ENCODE measurements at places on chromosomes 12 and 14. TPM values are rescaled to one million over a fixed set of nuclear protein-coding genes. Genes with fewer than 3 reads are reported as not detected.

- DNase-seq, result no peak
Observed at GRCh38 chr12:16658699-16659098, 52.7 kb upstream of the LMO3 start.

PPP1R1A gene
- total RNA-seq, result 11.1 TPM

DNA sequence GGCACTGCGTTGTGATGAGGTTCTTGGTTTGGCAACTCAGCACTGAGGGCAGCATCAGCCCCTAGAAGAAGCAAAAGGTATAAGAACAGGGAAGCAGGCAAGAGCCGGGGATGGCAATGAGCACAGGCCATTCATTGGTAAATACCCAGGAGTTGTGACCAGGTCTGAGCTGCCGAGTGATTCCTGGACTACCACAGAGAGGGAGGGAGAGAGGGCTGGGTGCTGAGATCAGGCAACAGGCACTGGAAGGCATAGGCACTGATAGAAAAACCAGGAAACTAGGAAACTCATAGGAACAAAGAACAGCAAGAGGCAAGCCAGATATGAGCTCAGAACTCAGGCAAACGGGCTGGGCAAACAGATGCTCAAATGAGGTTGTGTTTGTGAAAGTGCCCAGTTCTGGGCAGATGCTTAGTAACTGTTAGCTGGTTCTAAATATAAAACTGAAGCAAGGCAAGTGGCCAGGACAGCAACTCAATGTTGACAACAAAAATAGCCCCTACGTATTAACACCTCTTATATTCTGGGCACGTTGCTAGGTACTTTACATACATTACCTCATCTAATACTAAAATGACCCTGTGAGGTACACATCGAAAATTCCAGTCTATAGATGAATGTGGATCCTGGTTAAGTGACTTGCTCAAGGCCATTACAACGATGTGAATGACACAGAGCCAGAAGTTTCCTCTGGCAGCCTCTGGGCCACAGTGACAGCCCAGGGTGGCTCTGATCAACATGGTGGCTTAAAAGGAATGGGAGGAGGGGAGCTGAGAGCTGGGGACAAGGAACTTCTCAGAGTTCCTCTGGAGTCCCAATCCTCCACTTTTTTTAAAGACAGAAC, 121.1 kb downstream of the PRMT8 start:
- no peak for DNase-seq

DNA sequence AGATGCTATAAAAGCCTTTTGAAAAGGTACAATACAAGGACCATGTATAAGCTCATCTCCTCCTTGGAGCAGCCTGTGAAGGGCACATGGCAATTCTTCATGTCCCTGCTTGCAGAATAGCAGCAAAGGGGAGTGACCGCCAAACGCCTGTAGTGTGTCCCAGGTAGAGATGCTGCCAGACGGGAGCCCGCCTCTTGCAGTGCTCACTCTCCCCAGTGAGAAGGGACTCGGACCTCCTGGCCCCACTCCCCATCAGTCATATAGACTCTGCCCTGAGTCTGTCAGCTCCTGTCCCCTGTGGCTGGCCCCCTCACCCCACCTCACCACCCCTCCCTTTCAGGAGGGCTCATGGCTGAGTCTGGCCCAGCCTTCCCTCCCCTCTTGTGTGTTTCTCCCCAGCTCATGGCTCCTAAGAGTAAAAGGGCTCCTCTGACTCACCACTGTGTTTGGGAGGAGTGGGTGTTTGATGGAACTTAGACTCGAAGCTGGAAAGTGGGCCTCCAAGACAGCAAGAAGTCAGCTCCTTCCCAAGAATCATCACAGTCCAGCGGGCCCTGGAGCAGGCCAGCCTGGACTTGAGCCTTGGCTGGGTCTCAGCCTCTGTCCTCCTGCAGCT, 40.9 kb downstream of the DEGS2 start:
- DNase-seq, result no peak

NDUFB1 gene
- 174 TPM for total RNA-seq

- no peak for DNase-seq
Observed at GRCh38 chr14:60245380-60246177, 3.4 kb upstream of the PPM1A start.

- DNase-seq, result no peak
Observed at GRCh38 chr14:84566109-84566508, 963.8 kb upstream of the FLRT2 start.

SLC2A14 gene
- total RNA-seq, result not detected

- no peak for DNase-seq
Observed at GRCh38 chr12:102478405-102479098, 1.8 kb downstream of the IGF1 start.

DNA sequence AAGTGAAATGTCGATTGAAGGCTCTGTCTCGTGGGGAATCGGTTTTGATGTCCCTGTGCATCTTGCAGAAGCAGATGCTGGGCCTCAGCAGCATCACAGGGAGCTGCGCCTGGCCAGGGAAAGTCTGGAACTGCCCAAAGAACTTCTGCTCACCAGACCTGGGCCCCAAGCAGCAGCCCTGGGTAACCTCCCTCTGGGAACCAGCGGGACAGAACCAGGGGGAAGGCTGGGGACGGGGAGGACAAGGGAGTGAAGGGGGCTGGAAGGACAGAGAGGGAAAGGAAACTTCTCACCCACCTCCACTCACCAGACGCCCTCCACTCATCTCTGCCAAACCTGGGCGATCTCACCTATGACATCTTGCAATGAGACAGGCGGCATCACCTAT, 26.8 kb upstream of the C14orf180 start:
- DNase-seq, result no peak

DNA sequence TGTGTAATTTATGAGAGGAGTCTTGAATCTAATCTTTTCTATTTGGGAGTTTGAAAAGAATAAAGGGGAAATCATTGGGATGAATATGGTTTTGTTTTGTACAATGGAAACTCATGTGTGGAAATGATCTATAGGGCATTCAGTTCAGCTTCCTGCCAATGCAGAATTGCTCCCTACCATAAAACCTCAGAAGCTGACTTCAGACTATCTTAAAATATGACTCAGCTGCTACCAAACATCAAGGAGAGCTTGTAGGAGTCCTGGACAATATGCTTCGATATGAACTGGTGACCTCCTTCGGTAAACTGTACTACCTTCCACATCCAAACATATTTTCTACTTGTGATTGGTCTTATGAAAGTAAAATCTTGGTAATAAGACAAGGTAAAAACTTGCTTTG, 160.6 kb downstream of the CAPZA3 start:
- DNase-seq, result no peak

- no peak for DNase-seq
Observed at GRCh38 chr14:100620255-100621100, 33.3 kb upstream of the BEGAIN start.

DNA sequence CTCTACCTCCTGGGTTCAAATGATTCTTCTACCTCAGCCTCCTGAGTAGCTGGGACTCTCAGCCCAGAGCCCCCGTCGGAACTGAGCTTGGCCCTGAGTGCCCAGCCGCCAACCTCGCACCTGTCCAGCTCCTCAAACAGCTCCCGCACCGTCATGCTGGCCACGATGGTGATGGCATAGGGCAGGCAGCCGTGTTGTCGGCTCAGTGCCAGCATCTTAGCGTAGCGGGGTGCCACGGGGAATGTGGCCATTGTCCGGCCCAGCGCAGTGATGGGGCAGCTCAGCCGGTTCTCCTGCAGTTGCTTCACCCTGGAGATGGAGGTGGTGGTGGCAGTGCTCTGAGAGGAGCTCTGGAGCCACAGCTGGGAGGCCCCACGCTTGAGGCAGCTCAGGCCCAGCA, 32.4 kb downstream of the DHX37 start:
- DNase-seq, result no peak

DNA sequence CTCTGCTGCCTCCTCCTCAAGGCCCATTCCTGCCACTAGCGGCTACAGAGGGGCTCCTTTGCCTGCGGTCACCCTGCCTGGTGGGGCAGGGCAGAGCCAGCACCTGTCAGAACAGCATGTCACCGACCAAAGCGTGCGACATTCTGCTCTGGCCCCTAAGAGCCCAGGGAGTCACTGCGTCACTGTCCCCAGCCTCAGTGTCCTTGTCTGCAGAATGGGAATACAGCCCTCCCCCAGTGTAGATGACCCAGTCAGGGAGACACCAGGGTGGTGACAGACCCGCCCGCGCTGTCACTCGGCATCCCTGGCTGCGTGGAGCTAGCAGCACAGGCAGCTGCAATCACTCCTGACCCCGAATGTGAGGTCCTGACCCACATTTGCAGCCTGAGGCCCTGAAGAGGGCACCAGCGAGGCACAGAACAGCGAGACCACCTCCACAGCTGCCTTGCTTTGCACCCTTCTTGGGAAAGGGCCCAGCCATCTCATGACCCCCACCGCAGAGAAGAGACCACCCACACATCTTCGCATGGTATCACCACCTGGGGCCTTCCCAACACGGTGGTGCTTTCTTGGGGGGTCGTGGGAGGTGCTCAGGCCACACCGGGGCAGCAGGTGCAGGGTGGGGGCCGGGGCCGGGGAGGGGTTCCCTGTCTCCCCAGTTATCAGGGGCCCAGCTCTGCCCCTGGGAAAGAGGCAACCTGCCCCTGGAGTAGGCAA, 2.5 kb downstream of the AHNAK2 start:
- no peak for DNase-seq

GARIN6 gene
- total RNA-seq, result not detected

DNA sequence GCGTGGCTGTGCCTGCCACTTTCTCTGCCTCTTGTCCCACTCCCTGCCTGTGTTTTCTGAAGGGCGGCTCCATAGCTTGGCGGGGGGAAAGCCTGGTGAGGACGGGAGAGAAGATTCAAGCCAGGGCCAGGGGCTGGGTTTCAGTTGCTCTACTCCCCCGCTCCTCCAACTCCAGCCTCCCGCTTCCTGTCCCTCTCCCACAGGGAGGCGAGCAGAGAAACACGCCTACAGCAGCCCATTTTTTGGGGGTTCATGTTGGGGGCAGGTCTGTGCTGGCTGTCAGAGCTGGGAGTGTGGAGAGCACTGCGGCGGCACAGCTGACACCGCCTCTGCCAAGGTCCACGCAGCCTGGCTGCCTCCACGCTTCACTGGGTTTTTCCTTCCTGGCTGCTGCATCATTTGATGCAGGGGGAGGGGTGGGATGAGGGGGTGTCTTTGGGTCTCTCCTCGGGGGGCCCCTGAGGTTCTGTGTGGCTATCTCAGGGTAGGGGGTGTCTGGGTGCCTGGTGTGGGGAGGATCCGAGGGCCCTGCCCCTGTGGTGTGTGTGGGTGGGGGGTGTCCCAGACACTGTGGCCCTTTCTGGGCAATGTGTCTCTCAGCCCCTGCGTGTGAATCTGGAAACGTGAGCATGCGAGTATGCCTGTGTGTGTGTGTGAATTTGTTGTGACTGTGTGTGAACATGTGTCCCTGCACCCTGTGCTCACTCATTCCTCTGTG, 10.7 kb upstream of the KRT80 start:
- DNase-seq, result no peak

CLEC2A gene
- total RNA-seq, result not detected

DHRS1 gene
- total RNA-seq, result 25.7 TPM

- no peak for DNase-seq
Observed at GRCh38 chr12:51108136-51108535, 24.7 kb upstream of the CSRNP2 start.

- DNase-seq, result no peak
Observed at GRCh38 chr14:83867566-83868225, 1662.2 kb upstream of the FLRT2 start.

DNA sequence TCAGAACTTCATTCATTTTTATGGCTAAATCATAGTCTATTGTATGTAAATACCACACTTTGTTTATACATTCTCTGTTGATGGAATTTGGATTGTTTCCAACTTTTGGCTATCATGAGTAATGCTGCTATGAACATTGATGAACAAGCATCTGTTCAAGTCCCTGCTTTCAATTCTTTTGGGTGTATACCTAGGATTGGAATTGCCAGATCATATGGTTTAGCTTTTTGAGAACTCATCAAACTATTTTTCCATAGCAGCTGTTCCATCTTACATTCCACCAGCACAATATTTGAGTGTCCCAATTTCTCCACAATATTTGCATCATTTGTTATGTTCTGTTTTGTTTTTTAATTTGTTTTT, 52.3 kb upstream of the CCND2 start:
- no peak for DNase-seq

BCL2L14 gene
- total RNA-seq, result not detected

DNA sequence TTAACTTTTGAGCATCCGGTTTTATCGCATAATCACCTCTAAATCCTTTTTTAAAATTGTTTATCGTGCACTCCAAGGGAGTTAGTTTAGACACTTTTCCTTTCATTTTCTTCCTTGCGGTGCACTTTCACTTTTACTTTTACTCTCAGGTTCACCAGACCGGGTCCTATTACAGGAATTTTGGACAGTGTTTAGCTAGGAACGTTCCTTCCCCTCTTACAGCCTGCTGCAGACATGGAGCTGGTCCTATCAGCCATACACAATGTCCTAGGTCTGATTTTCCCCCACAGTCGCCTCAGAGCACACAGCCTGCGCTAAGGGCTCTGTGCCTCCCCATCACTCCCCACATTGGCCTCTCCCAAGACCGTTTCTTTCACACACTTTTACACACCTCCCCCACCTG, 103.9 kb downstream of the ALG10 start:
- DNase-seq, result no peak

PLEKHG7 gene
- total RNA-seq, result not detected

TAS2R31 gene
- total RNA-seq, result not detected

GRCh38 chr12:92155733-92156132, 10.1 kb upstream of the BTG1 start:
- DNase-seq, result no peak

- no peak for DNase-seq
Observed at GRCh38 chr12:46261646-46262045, 7.2 kb downstream of the SLC38A1 start.

GRCh38 chr12:117444781-117445180, 83.4 kb upstream of the NOS1 start:
- no peak for DNase-seq

NELL2 gene
- 0.46 TPM for total RNA-seq

- DNase-seq, result no peak
Observed at GRCh38 chr14:61861320-61861865, 99.2 kb downstream of the SNAPC1 start.

DNA sequence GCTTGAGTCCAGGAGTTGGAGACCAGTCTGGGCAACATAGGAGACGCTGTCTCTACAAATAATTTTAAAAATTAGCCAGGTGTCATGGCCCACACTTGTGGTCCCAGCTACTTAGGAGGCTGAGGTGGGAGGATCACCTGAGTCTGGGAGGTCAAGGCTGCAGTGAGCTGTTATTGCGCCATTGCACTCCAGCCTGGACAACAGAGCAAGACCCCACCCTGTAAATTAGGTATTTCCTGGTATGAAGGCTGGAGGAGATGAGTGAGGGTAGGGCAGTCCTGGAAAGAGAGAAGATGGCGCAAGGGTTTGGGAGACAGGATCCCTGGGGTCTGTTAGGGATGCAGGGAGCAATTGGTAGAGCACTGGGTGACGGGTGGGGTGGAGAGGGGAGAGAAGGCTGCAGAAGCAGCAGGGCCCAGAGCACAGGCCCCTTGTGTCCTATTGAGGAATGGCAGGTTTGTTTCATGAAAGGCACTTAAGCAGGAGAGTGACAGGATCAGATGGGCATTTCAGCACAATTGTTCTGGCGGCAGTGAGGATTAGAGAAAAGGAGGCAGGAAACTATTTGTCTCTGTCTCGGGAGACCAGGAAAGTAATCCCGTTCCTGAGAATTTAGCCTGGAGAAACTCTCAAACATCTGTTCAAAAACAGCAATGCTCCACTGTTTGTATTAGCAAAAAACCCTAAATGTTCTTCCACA, 47.2 kb upstream of the KTN1 start:
- DNase-seq, result no peak

GRCh38 chr12:614411-614970, 48.8 kb downstream of the NINJ2 start:
- no peak for DNase-seq

GRCh38 chr14:69036757-69037506, 57.8 kb upstream of the ACTN1 start:
- DNase-seq, result no peak

PTGDR gene
- total RNA-seq, result not detected

- no peak for DNase-seq
Observed at GRCh38 chr14:53894456-53894855, 62.2 kb downstream of the BMP4 start.

GRCh38 chr14:34482463-34482862, 20.4 kb upstream of the SPTSSA start:
- DNase-seq, result no peak
